ENCODE measurements at places on chromosomes 13 and 19.

GRCh38 chr19:4164262-4164661, 10.8 kb downstream of the CREB3L3 start:
- no peak for DNase-seq

DNA sequence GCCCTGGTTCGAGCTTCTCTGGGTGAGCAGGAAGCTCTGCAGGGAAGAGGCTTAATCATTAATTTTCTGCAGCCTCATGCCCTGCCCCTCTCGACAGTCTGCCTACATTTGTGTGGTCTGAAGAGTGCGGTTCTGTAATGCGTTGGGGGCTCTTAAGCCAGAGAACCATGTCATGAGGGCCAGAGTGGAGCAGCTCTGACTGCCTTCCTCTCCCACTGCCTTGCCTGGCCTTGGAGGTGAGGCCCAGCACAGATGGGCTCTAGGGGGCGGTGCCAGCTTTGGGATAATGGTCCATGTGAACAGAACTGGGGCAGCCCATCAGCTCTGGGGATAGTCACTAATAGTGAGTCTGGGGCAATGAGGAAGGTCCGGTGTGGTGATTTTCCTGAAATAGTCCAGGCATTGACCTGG, 5.7 kb downstream of the FGF9 start:
- DNase-seq, result no peak

DNA sequence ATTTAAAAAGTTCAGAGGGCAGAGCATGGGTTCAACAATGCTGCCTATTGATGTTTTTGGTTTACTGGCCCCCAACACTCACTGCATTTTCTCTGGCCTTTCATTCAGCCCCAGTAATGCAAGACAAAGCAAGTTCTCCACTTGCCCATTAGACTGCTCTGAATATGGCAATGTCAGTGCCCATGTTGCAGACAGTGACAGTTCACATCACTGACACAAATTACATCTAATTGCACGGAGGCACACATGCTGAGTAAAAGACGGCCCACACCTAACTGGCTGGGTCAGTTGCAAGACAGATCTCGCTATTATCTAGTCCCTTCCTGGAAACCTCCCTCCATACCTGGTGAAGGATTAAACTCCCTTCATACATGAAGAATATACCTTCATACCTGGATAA, 54.0 kb downstream of the ENOX1 start:
- no peak for DNase-seq

GRCh38 chr13:29532821-29533220, 62.7 kb downstream of the SLC7A1 start:
- DNase-seq, result no peak

DNA sequence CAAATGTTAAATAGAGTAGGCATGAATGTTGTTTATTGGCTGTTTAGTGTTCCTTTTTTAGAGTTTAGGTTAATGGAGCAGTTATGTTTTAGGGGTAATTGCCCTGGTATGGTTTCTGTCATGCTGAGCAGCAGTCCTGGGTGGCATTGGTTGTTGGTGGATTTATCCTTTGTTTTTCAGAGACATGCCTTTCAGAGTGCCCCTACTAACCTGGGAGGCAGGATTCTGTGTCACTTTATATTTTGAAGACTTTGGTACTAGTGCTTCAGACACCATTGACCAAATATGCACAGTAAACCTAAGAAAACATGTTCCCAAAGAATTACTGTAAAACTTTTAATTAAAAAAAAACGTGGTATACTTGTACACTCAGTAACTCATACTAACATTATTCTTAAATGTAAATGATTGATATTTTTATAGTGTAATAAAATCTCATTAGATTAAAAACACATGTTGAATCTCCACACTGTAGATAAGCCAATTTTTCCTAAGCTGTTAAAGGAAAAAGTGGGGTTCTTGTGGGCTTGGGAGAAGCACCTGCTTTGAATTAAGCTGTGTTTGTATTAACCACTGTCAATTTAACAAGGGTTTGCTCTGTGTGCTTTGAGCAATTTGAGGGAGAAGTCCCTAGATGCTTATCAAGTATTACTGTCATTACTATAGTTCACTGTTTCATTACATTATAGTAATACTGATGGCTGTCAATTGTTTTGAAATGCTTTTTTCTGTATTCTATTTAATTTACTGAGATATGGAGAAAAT, 133.2 kb downstream of the LMO7 start:
- no peak for DNase-seq

GRCh38 chr13:29106651-29107050, 286.5 kb downstream of the MTUS2 start:
- DNase-seq, result no peak

DNA sequence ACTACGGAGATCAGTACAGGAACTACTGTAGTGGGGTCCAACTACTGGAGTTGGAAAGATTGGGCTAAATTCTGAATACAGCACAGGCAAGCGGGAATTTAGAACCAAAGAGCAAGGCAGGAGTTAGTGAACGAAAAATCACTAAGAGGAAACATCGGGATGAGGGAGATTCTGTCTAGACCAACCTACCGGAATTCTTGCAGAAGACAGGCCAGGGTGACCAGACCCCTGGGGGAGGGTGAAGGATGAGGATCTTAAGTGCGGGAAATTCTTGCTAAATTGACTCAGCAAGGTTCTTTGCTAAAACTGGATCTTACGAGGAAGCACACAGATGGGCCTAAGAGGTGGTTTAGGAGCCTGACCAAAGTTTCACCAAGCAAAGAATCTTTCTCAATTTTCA, 13.2 kb upstream of the PSPC1 start:
- no peak for DNase-seq

- DNase-seq, result no peak
Observed at GRCh38 chr13:48501705-48502104, 31.2 kb downstream of the RCBTB2 start.

DNA sequence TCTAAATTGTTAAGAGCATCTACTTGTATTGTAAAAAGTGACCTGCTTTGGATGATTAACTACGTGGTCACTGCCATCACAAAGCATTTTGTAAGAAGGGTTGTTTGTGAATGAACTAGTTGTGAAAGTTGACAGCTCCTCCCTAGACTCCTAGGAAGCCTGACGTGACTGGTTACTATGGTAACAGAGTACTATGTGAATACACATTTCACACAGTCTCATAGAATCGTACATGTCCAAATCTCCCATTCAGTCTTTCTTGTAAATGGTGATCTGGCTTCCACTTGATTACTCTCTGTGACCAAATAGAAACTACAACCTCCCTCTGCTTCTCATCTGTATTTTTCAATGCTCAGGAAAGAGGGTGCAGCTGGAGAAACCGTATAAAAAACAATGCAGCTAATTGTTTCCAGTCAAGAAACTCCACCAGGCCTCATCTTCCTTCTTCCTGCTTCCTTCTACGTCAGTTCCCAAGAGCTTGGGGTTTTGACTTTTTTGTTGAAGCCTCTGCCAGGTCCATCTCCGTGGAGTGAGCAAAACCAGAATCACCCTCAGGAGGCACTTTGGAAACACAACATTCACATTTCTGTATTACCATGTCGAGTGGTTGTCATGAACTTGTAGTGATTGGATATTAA, 83.4 kb downstream of the GPC6 start:
- DNase-seq, result peak; percentile 67

DNA sequence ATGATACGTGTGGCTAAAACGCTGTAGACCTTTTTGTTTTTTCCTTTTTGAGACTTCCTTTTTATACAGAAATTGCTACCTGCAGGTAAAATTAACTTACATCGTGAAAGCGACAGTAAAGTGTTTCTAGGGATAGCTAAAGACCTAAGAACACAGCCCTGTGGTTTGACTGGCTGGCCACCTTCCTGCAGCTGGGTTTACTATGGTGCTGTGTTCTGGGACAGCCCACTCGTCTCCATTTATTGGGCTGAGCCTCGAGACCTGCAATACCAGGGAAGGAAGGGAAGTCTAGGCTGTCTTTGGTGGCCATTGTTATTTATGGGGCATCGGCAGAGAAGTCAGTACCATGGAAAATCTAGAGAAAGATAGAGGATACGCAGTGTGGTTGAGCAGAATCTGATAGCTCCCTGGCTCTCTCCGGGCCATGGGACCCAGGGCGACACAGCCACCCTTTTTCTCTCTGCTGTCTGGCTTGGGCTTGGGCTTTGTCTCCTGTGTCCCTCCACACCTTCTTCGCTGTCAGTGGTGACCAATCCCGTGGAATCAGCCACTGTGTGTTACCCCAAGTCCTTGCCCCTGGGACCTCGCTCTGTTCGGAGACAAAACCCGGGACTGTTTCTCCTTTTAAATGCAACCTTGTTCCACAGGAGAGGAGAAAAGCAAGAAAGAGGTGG, 30.9 kb downstream of the ACTN4 start:
- no peak for DNase-seq

- no peak for DNase-seq
Observed at GRCh38 chr13:78598966-78599644, 4.2 kb downstream of the POU4F1 start.

- no peak for DNase-seq
Observed at GRCh38 chr19:45305007-45305406, 17.7 kb downstream of the CKM start.

GRCh38 chr13:23460309-23460708, 26.8 kb upstream of the SACS start:
- DNase-seq, result no peak

DNA sequence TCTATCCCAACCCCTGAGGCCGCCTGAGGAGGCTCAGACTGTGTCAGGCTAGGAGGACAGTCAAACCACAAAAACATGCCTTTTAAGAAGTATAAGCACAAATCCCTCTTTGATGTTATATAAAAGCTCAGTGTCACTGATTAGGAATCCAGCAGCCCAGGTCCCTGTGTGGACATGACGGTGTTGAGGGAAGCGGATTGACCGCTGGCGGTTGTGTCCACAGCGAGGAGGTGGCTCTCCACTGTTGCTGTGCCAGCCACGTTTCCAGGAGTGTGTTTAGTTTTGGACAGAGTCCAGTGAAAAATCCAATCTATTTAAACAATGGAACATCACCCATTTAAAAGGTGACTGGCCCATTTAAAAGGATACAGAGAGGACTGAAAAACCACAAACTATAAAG, 7.5 kb upstream of the GJA3 start:
- no peak for DNase-seq

DNA sequence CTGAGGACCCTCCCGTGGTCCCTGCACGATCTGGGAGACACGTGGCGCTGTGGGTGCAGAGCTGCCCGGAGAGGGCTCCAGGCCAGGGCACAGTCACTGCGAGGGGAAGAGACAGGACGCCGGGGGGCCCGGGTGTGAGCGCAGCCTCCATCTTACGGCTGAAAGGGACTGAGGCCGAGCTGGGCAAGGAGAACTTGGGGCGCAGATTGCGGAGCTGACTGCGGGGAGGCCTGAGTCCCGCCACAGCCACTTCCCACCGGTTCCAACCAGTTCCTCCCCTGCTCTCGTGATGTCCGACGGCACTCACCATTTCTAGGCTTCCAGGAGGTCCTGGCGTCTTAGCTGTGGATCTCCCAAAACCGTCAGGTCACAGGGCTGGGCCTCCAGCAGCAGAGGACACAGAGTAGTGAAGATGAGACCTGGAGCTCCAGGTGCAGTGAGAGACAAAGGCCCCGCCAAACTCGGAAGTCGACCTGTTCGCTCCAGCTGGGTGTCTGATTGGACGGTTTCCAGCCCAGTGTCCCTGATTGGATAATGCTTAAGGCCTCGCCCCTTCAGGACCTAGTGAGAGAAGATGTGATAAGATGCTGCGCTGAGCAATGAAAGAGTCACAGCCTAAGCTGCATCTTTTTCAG, 4.8 kb upstream of the ZNF253 start:
- no peak for DNase-seq

GRCh38 chr13:36919171-36919832, 736 bp downstream of the SMAD9 start:
- no peak for DNase-seq

- no peak for DNase-seq
Observed at GRCh38 chr19:27792576-27793127, 1420.3 kb downstream of the UQCRFS1 start.

DNA sequence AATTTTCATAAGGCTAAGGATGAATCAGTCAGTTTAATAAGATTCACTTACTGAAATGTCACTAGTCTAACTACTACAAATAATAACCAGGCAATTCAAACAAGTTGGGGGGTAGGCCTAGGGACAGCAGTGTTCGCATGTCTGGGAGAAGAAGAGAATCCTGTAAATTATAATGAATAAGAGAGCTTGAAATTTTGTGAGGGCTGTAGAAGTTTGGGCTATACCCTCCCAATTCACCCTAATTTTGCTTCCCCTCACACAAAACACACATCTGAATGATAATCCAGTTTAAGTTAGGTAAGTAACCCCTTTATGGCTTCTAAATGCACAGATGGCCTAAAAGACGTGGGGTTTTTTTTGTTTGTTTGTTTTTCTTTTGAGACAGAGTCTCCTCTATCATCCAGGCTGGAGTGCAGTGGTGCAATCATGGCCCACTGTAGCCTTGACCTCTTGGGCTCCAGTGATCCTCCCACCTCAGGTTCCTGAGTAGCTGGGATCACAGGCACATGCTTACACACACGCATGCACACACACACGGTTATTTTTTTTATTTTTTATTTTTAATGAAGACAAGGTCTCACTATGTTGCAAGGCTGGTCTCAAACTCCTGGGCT, 69.9 kb downstream of the TBC1D4 start:
- DNase-seq, result no peak

- no peak for DNase-seq
Observed at GRCh38 chr19:40629346-40629745, 28.2 kb downstream of the LTBP4 start.

- no peak for DNase-seq
Observed at GRCh38 chr19:16736709-16737108, 17.1 kb downstream of the NWD1 start.

GRCh38 chr19:10983026-10983425, 22.2 kb downstream of the SMARCA4 start:
- DNase-seq, result no peak
